ENCODE measurements at places on chromosomes 7 and 10.

DNA sequence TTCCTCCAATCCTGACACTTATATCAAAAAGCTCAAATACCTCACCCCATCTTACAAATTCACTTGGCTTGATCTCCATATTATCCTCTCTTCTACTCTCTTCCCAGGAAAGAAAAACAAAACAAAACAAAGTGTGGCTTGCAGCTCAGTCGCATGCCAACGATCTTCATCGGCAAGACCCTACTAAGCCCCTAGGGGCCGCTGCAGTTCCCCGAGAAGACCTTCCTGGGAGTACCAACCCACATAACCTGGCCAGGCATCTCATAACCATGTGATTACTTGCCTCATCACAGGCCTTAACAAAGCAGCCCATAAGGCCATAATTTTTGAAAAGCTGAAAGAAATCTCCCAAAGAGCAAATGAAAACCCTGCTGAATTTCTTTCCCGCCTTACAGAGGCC is 103.7 kb downstream of the ZNF92 start:
- DNase-seq: peak; percentile 58

DNA sequence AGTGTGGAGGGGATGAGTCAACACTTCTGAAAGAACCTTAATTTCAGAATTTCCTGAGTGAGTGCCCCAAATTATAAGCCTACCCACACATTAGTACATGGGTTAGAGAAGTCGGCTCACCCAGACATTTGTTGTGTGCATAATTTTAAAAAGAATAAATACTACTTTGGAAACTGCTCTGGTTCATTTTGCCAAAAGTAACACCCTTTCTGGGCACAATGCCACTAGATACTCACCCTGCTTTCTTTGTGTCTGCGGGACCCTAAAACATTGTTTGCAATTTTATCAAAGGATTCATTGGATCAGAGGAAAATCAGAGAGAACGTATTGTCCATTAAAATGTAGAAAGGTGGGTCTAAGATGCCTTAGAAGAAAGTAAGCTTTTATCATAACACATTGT is 245.5 kb upstream of the NRP1 start:
- no peak for DNase-seq

GRCh38 chr10:112349521-112350085 is 24.3 kb upstream of the ACSL5 start:
- no peak for DNase-seq

- DNase-seq: no peak
Observed at GRCh38 chr7:114109721-114110120, 190.9 kb upstream of the PPP1R3A start.

GRCh38 chr10:74377476-74377875 is 226.5 kb downstream of the ADK start:
- DNase-seq: no peak

DNA sequence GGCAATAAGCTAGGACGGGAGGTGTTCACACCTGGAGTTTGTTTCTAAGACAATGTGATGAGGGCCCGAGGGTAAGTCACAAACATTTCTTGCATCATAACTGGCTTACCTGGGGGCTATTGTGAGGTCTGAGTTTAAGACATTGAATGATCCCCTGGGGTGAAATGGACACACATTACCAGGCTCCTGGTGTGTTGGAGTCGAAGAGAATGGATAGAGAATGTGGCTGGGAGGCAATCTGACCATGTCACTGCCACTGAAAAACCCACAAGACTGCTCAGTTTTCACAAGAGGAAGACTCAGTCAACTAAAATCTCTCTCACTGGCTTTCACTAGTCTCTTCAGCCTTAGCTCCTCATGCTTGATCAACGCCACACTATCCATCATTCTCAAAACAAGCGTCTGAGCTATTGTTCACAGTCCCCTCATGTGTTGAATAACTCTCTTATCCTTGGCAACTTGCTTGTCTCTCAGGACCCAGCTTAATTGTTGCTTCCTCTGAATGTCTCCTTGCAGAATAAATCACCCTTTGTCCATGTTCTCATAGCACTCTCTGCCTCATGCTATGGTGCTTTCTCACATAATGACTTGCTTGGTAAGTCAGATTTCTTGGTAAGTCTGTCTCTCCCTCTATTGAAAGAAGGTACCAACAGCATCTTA is at the start of gene C10orf120:
Gene C10orf120, minus strand, starts transcription at position 51 of the 660 bp plus-strand sequence. CDS start 56 bp downstream, outside the sequence.
- no peak for DNase-seq
